ENCODE measurements at places on chromosomes 4 and X. TPM values are rescaled to one million over a fixed set of nuclear protein-coding genes. Genes with fewer than 3 reads are reported as not detected.

The NLGN4X gene
- total RNA-seq: 1.1 TPM

The NLRP2B gene
- not detected for total RNA-seq

The CXCL6 gene
- total RNA-seq: 4.2 TPM

The GBA3 gene
- 1.4 TPM for total RNA-seq

The GAGE2A gene
- not detected for total RNA-seq

The ZNF711 gene
- total RNA-seq: 2.2 TPM

The PAK3 gene
- total RNA-seq: 1.3 TPM

The CSAG2 gene
- not detected for total RNA-seq

The PCSK1N gene
- total RNA-seq: 7.0 TPM

The CYBB gene
- total RNA-seq: 173 TPM

The RNF128 gene
- 22.4 TPM for total RNA-seq

The ADGRL3 gene
- total RNA-seq: 3.0 TPM

The CPLX1 gene
- total RNA-seq: 4.2 TPM

The UNC5C gene
- 2.6 TPM for total RNA-seq

The TCEAL3 gene
- 27.5 TPM for total RNA-seq

The TMEM31 gene
- total RNA-seq: not detected

The P2RY4 gene
- total RNA-seq: 0.30 TPM

The ERAS gene
- total RNA-seq: not detected

The CENPVL2 gene
- not detected for total RNA-seq

The CLIC2 gene
- total RNA-seq: 46.3 TPM

The KLHL4 gene
- not detected for total RNA-seq

The ZNF185 gene
- total RNA-seq: 19.9 TPM

The ERCC6L gene
- total RNA-seq: 0.14 TPM

The DCAF4L1 gene
- total RNA-seq: 0.67 TPM

The RBM47 gene
- total RNA-seq: 169 TPM

The PLAC8 gene
- 42.6 TPM for total RNA-seq

The HSFX3 gene
- total RNA-seq: not detected
